Stimulated activated CD8-positive, alpha-beta memory T cell treated with anti-CD3 and anti-CD28 coated beads, Interleukin-7, amount 100 ng/mL, for 1 hour (primary cell): ENCODE measurements at places on chromosomes 2 and 18.

DNA sequence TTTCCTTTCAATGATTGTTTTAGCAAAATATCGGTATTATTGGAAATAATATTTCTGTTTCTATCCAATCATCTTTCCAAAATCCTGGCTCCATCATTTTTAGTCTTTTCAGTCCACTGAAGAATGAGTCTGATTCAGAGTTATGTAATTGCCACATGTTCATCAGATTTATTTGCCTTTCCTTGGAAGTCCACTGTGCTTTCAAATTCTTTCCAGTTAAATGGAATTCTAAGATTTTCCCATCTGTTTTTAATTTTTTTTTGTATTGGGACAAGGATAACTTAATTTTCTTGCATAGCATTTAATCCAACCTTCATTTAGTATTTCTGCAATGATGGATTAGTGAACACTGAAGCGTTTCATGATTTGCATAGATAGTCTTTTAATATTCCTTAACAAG is 521.5 kb upstream of the NRXN1 start:
- DNase-seq: no peak

DNA sequence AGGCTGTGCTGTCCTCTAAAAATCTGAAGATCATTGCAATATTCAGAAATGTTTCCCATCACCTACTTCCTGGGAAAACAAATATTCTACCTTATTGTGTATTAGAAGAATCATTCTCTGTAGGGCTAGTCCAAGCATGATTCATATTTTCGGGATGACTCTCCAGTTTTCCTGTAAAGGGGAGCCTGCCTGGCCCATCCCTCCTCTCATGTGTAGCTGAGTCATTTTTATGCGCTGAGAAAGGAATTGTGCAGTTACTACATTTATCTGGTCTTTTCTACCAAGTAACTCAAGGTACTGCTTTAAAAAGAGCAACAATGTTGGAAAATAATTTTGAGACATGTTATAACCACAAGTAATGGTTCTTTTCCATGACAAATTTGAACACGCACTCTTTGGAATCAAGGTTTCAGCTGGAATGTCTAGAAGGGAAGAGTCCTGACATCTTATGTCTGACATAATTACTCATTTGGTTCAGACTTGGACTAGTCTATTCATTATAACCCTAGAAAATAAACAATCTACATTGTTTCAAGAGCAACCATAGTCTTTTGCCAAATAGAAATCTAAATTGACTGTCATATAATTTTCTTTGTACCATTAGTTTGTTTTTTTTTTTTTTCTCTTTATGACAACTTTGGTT is 6.6 kb downstream of the DSG3 start:
- no peak for DNase-seq

GRCh38 chr18:5058768-5059695 is 138.0 kb downstream of the AKAIN1 start:
- DNase-seq: no peak

- DNase-seq: no peak
These were observed 89.4 kb downstream of the HDAC4 start for GRCh38 chr2:239311132-239312040.

GRCh38 chr2:58612973-58613372 is 371.8 kb upstream of the FANCL start:
- DNase-seq: no peak

DNA sequence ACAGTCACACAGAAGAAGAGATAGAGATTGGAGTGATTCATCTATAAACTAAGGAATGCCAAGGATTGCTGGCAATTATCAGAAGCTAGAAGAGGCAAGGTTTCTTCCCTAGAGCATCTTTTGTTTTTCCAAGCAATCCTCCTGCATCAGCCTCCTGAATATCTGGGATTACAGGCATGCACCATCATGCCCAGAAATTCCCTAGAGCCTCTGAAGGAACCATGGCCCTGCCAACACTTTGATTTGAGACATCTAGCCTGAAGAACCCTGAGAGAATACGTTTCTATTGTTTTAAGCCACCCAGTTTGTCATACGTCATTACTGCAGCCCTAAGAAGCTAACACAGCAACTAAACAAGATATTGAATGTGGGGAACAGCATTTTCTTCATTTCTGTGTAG is 525.0 kb downstream of the ERBB4 start:
- DNase-seq: no peak

DNA sequence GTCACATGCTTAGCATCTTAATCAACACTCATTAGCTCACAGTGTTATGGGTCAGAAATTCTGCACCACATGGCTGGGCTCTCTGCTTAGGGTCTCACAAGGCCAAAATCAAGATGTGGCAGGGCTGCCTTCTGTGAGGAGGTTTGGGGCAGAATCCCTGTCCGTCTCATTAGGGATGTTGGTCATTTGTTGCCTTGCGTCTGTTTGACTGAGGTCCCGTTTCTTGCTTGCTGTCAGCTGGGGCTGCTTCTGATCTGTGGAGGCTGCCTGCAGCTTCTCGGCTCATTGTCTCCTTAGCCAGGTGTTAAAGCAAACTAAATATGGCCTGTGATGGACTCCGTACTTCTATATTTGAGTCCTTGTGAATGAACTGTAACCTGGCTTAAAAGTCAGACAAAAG is 146.5 kb downstream of the NDUFA10 start:
- DNase-seq: no peak

- no peak for DNase-seq
These were observed 274.8 kb downstream of the PDE11A start for GRCh38 chr2:177797808-177798207.

DNA sequence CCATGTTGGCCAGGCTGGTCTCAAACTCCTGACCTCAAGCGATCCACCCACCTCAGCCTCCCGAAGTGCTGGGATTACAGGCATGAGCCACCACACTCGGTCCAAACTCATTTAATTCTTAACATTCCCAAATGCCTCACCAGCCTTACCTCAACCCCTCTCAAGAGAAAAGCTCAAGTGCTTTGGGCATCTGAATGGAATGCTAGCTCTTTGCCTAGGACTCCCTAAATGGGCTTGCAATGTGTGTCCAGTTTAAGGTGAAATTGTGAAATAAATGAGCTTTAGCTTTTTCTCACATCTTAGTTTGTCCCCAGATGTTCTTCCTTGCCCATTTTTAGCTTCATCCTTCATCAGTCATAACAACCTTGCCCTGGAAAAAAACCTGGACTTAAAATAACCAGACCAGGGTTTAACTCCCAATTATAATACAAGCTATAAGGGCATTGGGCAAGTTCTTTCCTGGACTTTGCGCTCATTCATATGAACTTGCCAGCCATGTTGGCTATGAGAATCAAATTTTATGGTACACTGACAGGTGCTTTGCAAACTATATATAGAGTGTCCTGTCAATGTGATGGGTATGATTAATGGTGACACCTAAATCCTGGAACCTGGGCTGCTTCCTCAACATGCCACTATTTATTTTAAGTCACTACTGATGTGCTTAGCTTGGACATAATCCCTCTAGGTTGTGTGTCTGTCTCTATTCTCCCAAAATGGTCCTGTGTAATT is 95.1 kb upstream of the SERPINE2 start:
- DNase-seq: no peak

- no peak for DNase-seq
These were observed 16.0 kb downstream of the SLC4A5 start for GRCh38 chr2:74327199-74327598.

DNA sequence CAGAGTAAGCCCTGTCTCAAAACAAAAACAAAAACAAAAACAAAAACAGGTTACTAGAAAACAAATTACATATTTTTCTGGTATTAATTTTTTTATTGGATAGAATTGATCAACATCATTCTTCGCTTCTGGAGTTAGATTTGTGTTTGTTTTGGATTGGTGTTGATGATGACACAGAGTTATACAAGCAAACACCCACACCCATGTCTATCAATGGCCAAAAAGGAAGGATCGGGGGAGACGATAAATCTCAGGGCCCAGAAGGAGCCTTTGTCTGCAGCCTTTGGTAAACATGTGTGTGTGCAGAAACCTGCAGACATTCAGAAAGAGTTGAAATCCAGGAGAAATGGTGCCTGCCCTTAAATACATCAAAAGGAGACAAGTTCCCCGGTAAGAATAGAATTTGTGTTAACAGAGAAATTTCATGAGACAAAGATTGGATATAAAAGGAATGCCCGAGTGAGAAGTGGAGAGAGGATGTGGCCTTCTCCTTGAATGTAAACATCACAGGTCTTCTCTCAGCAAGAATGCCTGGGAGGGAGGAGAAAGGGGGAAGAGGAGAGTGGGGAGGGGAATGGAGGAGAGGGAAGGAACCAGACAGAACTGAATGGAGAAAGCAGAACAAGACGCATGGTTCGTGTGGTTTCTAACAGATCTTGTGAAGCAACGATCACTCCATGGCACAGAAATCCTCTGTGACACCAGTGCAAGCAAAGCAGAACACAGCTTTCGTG is 40.4 kb upstream of the TMEM178A start:
- DNase-seq: no peak

- no peak for DNase-seq
These were observed 61.8 kb downstream of the EFEMP1 start for GRCh38 chr2:55861733-55862132.

DNA sequence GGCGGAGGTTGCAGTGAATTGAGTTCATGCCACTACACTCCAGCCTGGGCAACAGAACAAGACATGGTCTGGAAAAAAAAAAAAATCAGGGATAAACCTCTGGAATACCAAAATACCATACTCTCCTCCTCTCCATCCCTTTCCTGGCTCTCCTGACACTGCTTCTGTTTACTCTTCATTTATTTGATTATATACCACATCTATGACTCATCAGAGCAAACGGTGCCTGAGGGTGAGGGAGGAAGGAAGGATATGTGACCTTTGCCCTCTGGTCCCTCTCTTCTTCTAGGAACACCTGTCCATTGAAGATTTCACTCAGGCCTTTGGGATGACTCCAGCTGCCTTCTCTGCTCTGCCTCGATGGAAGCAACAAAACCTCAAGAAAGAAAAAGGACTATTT is 30.0 kb downstream of the VIL1 start:
- no peak for DNase-seq

DNA sequence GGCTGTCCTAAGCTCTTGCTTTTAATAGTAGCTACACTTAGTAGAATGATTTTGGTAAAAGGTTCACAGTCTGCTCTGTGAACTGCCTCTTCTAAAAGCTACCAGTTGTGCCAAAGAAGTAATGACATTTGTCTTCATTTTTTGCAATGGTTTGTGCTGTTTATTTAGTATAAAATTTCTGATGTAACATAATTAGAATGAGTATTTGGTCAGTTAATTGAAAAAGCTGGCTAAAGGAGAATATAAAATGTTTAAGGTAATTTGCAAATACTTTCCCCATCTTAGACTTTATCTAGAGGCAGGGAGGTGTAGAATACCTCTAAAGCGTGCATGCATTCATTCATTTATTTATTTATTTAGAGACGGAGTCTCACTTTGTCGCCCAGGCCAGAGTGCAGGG is 71.3 kb downstream of the PHLPP1 start:
- DNase-seq: no peak

- no peak for DNase-seq
These were observed 54.5 kb upstream of the TGIF1 start for GRCh38 chr18:3395466-3395865.

- no peak for DNase-seq
These were observed 61.3 kb upstream of the CSRNP3 start for GRCh38 chr2:165408186-165408585.

GRCh38 chr18:51185075-51185474 is 12.4 kb downstream of the MEX3C start:
- no peak for DNase-seq

GRCh38 chr2:205556357-205556756 is 125.9 kb upstream of the NRP2 start:
- DNase-seq: no peak
